T1000 (cell line): ENCODE measurements at places on chromosomes 12 and 14.

- DNase-seq = no peak
These were observed 7.4 kb downstream of the BBS10 start for GRCh38 chr12:76340680-76341435.

GRCh38 chr12:49889361-49890095 lies 14.2 kb downstream of the FAIM2 start:
- DNase-seq = no peak

DNA sequence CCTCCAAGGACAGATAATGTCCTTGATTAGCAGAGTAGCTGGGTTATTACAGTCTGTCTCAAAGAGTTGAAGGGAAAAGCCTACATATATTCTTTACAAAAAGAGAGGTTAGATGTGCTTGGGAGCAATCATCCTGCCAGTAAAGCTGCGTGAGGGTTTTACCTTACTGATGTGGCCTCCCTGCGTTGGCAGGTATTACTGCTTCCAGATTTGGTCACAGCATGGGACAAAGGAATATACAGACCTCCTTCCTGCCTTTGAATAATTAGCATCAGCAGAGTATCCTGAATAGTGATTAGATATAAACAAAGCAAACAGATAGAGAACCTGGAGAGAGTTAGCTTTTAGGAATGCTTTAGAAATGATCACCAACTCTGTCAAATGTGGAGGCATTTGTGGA lies 69.6 kb downstream of the TMTC2 start:
- no peak for DNase-seq

- DNase-seq = no peak
These were observed 27.6 kb downstream of the SARNP start for GRCh38 chr12:55789893-55790292.

- DNase-seq = peak; percentile 1
These were observed 173.5 kb downstream of the PAX9 start for GRCh38 chr14:36835128-36835527.

DNA sequence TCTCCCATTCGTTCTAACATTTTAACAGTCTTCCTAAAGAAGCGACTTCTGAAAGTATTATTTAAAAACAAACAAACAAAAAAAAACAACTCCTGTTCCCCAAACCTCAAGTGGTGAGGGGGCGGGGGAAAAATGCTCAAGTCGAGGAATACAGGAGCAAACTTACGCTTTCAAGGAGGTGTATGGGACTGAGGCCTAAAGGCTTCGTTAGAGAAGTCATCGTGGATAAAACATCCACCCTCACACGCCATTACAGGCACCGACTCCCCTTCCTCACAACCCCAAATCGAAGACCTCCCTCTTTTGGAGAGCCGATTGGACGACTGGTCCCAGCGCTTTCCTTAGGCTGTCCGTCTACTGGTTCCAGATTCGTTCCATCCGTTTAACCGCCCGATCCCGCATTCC lies 693 bp downstream of the CBX5 start:
- no peak for DNase-seq

DNA sequence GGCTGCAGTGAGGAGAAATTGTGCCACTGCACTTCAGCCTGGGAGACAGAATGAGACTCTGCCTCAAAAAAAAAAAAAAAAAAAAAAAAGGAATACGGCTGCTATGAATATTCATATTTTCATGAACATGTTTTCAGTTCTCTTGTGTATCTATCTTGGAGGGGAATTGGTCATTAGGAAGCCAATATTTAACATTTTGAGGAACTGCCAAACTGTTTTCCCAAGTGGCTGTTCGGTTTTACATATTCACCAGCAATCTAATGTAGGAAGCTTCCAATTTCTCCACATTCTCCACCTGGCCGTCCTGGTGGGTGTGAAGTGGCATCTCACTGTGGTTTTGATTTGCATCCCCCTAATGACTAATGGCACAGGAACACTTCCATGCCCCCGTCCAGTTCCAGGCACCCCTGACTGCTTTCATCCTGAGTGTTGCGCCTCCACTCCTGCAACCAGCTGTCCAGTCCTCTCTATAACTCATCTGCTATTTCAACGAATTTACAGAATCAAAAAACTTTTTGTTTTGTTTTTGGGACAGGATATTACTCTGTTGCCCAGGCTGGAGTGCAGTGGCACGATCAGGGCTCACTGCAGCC lies 5.7 kb downstream of the STXBP6 start:
- no peak for DNase-seq

GRCh38 chr12:70248876-70249275 lies 5.6 kb downstream of the CNOT2 start:
- DNase-seq = no peak

DNA sequence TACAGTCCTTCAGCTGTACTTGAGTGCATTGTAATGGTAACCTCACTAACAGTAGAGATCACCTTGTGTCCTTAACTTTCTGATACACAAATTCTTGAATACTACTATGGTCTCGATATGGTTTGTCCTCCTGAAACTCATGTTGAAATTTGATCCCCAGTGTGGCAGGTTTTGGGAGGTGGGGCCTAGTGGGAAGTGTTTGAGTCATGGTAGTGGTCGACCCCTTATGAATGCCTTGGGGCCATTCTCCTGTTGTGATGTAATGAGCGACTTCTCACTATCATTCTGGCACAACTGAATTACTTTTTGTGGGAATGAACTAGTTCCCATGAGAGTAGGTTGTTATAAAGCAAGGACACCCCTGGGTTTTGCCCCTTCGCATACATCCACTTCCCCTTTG lies 52.3 kb downstream of the IPO8 start:
- no peak for DNase-seq

GRCh38 chr14:21369949-21370679 lies 13.7 kb downstream of the SUPT16H start:
- no peak for DNase-seq

- DNase-seq = no peak
These were observed 494.5 kb downstream of the RMST start for GRCh38 chr12:97957109-97957508.

DNA sequence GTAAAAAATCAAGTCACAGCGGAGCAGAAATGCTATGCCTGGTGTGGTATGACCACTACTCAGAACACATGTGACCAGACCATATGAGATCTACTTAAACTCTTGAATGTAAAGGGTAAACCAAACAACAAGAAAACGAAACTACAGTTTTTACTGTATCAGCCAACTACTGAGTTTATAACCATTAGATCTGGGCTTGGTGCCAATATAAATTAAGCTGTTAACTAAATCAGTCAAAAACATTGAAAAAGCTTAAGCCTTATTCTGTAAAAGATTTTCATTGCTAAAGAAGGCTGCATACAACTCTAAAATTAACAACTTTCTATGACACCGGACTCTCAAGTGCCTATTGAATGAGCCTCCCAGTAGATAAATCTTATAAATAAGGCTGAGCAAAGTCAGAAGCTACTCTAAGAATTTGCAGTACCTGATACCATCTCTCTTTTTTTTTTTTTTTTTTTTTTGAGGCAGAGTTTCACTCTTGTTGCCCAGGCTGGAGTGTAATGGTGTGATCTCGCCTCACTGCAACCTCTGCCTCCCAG lies 35.4 kb downstream of the SPTLC2 start:
- DNase-seq = no peak

DNA sequence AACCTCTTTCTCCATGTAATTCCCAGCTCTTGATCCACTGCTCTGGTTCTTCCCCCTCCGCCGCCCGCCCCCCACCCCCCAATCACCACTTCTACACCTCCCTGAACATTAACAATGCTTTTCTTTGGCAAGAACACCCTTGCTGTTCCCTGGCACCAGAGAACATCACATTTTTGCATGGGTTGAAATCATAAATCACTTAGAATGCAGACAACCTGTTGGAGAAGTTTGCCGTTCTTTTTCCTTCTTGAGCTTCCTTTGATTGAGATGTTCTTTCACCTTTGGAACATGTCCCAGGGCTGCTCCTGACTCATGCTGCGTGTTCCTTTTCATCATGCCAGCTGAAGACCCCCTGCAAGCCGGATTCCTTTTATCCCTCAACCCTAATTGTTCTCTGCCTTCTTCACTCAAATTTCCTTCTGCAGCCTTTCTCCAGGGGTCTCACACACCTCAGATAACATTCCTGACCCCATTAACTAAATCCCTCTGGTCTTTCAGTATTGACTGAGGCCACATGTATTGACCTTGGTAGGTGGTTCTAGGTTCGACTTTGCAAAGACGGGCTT lies 294.1 kb upstream of the TMPO start:
- DNase-seq = no peak

- DNase-seq = no peak
These were observed 97.1 kb downstream of the ARF6 start for GRCh38 chr14:49989966-49990365.

- DNase-seq = no peak
These were observed 9.8 kb upstream of the GNPNAT1 start for GRCh38 chr14:52801014-52801712.

- DNase-seq = no peak
These were observed 77.0 kb downstream of the TMEM117 start for GRCh38 chr12:43912859-43913258.

DNA sequence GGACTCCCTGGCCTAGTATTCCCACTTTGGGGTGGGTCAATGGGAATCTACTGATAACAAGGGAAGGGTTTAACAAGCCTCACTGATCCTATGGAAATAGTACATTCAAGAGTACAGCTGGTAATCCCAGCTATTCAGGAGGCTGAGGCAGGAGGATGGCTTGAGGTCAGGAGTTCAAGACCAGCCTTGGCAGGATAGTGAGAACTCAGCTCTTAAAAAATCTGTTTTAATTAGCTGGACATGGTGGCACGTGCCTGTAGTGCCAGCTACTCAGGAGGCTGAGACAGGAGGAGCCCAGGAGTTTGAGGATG lies 4.5 kb downstream of the POMT2 start:
- DNase-seq = no peak

DNA sequence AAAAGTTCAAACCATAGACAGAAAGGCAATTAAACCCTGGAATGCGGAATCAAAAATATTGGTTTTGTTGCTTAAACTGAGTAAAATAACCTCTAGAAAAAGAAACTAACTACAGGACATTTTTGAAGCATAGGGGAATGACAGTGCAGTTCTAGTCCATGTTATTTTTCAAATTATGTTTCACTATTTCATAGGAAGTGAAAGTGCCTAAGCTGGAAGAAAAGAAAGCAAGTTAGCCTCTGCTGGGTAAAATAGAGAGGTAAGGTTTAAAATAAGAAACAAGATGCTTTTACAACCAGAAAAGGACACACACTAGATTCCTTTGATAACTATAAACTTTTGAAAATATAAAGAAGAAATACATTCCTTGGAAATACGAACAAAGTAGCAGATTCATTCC lies 1.1 kb downstream of the CLECL1 start:
- DNase-seq = no peak

DNA sequence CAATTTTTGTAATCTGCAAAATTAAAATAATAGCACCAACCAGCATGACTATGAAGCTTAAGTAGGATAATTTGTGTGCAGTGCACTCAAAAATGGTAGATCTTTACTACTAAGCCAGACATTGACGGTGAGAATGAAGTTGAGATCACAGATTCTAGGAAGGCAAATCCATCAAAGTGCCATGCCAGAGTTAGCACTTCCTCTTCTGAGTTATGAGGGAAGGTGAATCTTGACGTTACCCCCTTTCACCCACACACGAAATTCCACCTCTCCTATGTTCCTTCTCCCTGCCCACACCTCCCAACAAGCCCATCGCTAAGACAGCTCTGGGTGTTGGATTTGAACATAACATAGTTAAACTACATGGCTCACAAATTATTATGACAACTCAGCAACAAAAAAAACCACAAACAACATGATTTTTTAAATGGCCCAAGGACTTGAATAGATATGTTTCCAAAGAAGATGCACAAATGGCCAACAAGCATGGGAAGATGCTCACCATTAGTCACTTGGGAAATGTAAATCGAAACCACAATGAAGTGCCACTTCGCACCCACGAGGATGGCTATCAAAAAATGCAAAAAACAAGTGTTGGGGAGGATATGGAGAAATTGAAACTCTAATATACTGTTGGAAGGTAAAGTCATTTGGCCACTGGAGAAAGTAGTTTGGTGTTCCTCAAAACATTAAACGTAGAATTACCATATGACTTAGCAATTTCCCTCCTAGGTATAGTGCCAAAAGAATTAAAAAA lies 119.3 kb upstream of the RAP1B start:
- no peak for DNase-seq

DNA sequence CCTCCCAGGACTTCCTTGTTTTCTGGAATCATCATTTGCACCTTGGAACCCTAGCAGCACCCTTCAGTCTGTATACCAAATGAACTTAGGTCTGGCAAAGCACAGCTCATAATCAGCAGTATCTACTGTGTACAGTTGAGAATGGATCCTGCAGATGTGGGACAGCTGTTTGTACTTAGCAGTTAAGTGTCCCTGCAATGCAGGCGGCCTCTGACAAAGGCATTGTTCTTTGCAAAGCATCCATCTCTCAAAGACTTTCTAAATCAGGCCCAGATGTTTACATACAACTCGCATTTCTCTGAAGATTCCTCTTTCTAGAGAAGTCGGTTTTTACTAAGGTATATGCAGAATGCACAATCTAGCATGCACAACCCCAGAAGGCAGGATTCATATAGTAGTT lies 170.5 kb upstream of the RBM19 start:
- DNase-seq = no peak

- DNase-seq = no peak
These were observed 42.7 kb downstream of the TMBIM6 start for GRCh38 chr12:49783917-49784676.

DNA sequence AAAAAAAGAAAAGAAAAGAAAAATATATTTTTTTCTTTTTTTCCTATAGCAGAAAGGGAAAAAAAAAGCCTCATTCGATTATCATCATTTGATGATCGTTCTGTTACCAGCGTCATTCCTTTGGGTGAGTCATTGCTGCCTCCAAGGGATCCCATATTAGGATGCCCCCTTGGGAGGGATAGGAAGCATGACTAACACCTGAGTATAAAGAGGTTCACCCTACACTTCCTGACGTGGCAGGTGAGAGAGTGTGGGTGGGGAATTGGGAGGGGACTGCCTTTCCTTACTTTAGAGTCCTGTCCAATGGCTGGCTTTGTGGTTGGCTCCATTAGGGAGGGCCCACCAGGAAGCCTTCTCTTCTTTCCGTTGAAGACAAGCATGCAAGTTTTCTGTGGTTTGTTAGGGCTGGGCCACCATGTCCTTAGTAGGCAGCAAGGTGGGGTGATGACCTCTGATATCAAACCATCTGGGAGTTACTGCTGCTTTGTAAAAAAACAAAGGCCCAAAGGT lies 56.1 kb upstream of the FUT8 start:
- peak; percentile 81 for DNase-seq

DNA sequence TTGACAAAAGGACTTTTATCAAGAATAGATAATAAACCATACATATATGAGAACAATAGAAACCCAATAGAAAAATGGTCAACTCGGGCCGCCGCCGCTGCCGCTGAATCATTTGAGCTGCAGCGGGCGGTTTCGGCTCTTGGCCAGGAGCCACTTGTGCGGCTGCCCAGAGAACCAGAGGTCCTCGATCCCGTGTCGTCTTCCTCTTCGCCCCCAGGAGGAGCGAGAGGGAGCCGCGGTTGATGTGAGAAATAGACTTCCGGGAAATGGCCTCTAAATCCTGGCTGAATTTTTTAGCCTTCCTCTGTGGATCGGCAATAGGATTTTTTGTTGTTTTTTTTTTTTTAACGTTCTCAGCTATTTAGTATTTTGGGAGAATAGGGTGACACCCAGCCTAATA lies 44.8 kb downstream of the CPSF6 start:
- DNase-seq = peak; percentile 85

GRCh38 chr12:107320033-107320928 lies 226.9 kb upstream of the CRY1 start:
- DNase-seq = peak; percentile 50
